Effector CD4-positive, alpha-beta T cell (primary cell): ENCODE measurements at places on chromosomes 1 and 21.

GRCh38 chr21:23003951-23004350 is 2005.7 kb downstream of the NCAM2 start:
- DNase-seq = no peak

DNA sequence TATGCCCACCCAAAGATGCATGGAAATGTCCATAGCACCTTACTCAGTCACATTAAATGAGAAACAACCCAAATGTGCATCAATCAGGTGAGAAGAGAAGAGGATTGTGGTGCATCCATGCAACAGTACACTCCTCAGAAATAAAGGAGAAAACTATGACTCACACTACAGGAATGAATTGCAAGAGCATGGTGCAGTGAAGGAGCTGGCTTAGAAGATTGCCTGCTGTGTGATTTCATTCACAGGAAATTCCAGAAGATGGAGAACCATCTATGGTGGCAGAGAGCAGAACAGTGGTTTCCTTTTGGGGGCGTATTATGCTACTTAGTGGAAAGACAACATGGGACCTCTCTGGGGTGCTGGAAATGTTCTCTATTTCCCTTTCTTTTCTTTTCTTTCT is 278.6 kb upstream of the AJAP1 start:
- DNase-seq = no peak

DNA sequence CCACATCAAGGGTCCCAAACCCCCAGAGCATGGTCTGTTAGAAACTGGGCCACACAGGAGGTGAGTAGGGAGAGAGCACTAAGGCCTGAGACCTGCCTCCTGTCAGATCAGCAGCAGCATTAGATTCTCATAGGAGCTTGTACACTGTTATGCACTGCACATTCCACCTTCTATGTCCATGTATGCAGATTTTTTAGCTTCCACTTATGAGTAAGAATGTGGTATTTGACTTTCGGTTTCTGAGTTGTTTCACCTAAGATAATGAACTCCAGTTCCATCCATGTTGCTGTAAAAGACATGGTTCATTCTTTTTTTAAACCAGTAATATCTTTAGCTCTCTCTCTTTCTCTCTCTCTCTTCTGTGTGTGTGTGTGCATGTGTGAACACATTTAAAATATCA is 663 bp upstream of the GBP6 start:
- DNase-seq = no peak

DNA sequence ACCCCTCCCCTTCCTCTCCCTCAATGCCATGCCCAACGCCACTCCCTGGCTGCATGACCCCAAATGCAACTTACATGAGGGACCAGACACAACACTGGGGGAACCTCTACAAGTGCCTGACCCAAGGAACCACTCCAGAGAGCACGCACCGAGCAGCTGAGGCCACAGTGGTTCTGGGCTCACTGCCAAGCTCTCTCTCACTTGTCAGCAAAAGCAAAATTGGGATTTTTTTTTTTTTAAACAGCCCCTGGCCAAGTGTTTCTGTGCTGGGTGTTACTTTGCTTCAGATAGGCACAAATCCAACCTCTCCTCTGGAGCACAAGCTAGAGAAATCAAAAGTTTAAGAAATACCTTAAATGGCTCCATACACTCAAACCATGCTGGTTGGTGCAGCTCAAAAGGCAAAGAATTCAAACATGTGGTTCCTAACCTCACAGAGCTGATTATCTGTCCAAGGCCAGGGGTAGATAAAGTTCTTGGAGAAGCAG is 363.0 kb downstream of the SETD4 start:
- DNase-seq = no peak

GRCh38 chr1:87814573-87814972 is 485.9 kb downstream of the LMO4 start:
- no peak for DNase-seq

DNA sequence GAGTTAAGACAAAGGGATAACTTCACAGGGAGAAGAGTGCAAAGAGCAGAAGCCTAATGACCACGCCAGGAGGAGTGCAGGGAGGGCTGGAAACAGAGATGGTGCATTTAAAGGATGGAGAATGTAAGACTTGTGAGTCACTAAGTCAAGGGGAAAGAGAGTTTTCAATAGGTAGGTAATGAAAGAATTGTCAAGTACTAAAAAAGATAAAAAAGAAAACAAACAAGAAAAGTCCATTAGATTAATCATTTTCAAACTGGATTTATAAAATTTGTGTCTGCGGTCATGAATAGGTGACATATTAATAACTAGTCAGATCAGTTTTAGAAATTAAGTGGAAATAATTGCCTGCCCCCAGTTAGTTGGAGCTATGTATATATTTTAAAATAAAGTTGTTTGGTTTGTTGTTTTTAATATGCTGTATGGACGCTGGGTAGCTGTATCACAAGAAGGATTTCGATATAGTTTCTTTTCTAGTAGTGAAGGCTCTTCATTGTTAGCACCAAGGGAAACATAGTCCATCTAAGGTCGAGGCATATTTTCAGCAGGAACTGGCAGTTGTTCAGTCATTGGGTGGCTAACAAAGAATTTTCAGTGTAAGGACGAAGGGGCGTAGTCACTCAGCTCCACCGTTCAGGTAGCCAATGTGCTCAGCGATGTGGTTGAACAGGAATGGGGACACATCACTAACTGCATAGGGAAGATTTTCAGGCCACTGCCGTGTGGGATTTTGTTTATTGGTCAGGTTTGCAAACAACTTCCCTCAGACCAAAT is 203.0 kb downstream of the TGFB2 start:
- no peak for DNase-seq

DNA sequence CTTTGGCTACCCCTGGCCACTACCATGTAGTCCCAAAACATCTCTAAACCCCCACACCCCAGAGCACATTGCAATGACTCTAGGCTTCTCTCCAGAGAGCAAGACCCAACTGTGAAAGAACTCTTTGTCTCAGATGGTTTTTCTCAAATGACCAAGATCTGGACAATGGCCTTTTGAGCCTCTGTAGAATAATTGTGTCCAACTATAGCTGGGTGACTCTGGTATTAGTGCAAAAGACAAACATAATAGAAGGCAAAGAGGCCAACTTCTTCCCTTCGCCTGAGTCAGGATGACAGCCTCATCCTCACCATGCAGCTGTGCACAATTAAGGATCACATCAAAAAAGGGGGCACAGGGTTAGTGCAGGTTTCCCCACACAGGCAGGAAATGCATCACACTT is 139.6 kb downstream of the BRINP2 start:
- no peak for DNase-seq

GRCh38 chr1:8020032-8020431 is 6.1 kb downstream of the ERRFI1 start:
- DNase-seq = no peak

GRCh38 chr1:33391343-33392078 is 39.4 kb downstream of the PHC2 start:
- no peak for DNase-seq

DNA sequence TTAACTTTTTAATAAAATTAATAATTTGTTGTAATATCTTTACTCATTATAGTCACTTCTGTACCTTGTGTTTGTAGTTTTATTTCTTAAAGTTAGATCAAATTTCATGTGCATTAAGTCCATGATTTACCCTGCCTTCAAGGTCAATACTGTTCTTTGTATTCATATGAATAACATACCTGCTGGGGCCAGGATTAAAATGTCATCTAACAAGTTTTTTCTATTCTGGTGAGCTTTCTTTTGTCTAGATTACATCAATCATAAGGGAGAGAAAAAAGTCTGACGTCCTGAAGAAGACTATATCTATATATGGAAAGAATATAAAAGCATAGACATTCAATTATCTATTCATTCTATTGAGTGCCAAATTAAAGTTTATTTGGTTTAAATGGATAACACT is 232.6 kb downstream of the COL11A1 start:
- no peak for DNase-seq

- DNase-seq = no peak
Observed at GRCh38 chr1:161242313-161242712, 4.3 kb upstream of the NR1I3 start.

- DNase-seq = no peak
Observed at GRCh38 chr1:44417351-44418021, 12.4 kb downstream of the RNF220 start.

- no peak for DNase-seq
Observed at GRCh38 chr1:231558708-231559185, 30.3 kb downstream of the TSNAX start.

DNA sequence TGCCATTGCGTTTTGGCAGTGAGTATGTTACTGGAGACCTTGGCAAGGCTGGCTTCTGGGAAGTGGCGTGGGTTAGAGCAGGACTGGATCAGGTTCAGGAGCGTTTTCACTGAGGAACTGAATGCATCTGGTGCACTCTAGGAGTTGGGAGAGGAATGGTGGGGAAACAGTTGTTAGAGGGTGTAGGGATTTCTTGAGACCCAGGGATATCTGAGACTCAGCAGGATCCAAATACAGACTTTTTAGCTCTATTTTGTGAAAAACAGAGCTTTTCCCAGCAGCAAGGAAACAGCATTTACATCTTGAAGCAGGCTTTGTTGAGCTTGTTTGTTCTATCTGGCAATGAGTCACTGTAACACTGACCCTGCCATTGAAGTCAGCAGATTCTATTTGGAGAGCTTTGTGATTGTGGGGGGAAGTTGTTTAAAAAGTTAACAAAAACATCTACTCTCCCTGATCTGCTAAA is 56.9 kb upstream of the NRIP1 start:
- DNase-seq = no peak

DNA sequence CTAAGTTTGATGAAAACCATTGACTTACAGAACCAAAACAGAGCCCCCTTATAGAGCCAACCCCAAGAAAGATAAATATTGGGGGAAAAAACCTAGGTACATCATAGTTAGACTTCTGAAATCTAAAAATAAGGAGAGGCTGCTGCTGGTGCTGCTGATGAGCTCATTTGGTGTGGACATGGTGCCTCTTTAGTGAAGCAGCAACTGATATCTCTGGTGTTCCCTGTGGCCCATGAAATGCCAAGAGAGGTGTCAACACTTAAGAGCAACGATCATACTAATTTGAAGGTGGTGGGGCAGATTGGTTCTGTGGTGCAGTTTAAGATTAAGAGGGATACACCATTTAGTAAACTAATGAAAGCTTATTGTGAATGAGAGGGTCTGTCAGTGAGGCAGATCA is 35.9 kb downstream of the ST3GAL3 start:
- no peak for DNase-seq

DNA sequence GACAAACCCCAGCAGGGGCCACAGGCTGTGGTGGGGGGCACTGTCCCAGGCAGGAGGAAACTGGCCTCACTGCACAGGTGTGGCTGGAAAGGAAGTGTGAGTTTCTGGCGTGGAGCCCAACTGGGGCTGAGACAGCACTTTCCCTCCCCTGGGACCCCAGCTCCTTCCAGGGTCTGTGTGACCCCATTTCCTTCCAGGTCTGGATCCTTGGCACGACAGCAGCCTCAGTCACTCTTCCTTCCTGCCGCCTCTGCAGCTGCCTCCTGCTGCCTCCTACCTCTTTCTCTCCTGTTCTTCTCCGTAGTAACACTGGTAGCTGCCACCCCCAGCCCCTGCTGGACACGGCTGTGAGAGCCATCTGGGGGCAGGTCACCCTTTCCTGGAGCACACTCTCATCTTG is 88.0 kb downstream of the SIK1 start:
- DNase-seq = no peak

DNA sequence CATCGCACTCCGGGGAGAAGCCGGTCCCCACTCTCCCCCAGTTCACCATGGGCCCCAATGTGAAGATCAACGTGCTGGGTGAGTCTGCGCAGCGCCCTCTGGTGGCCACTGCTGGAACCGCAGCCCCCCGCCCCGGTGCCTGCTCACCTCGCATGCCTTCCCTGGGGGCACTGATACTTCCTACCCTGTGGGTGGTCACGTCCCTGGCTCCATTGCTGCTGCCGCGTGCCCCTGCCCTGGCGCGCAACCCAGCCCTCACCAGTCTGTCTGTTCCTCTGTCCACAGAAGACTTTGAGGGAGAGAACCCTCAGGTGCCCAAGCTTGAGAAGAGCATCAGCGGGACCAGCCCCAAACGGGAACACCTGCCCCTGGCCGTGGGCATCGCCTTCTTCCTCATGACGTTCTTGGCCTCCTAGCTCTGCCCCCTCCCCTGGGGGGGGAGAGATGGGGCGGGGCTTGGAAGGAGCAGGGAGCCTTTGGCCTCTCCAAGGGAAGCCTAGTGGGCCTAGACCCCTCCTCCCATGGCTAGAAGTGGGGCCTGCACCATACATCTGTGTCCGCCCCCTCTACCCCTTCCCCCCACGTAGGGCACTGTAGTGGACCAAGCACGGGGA is 7.6 kb downstream of the EFNA3 start:
- peak; percentile 76 for DNase-seq
